ENCODE measurements at places on chromosomes 11 and 22.

GRCh38 chr22:47596176-47596690 lies 833.8 kb downstream of the TBC1D22A start:
- no peak for DNase-seq

DNA sequence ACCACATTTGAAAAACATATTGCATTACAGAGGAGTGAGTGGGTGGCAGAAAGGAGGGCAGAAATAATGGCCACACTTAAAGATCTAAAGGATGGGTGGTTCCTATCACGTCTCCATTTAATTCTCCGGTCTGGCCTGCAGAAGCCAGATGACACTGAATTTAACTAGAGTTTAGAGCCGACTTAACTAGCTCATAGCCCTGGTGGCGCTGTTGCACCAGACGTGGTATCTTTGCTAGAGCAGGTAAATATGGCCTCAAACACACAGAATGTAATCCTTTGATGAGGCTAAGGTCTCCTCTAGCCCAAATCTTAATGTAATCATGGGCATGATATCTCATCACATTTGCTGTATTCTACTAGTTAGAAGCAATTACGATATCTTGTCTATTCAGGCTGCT lies 51.5 kb upstream of the GAL start:
- DNase-seq: no peak

- no peak for DNase-seq
Observed at GRCh38 chr11:19628018-19628417, 84.6 kb upstream of the NAV2 start.

DNA sequence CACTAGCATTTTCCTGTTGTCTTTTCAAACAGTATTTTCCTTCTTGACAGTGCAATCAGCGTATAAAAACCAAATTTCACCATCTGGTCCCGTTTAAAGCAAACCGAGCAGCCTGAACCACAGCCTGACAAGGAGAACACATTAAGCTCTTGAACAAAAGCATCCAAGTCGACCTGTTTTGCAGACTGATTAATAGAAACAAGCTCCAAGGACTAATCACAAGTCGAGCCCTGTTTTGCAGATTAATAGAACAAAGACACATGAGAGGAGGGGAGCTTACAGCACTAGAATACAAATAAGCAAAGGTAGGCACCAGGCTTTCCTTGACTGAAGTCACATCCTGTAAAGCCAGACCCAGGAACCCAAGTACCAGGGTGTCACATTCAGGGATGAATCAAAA lies 104.8 kb downstream of the MPPED2 start:
- no peak for DNase-seq

DNA sequence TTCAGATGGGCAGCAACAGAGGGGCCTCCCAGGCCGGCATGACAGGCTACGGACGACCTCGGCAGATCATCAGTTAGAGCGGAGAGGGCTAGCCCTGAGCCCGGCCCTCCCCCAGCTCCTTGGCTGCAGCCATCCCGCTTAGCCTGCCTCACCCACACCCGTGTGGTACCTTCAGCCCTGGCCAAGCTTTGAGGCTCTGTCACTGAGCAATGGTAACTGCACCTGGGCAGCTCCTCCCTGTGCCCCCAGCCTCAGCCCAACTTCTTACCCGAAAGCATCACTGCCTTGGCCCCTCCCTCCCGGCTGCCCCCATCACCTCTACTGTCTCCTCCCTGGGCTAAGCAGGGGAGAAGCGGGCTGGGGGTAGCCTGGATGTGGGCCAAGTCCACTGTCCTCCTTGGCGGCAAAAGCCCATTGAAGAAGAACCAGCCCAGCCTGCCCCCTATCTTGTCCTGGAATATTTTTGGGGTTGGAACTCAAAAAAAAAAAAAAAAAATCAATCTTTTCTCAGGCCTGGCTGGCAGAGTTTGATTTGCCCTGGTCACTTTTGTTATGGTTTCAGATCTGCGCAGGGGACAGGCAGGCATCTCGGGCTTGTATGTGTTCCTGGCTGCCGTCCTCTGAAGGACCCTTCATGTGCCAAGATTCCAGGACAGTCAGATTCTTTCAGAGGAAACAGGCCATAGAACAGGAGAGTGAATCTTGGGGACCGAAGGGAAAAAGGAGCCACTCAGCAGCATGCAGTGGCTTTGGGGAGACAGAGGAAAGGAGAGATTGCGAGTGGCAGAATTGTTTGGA lies 5.3 kb downstream of the TAGLN start:
- DNase-seq: no peak

GRCh38 chr11:43521471-43521870 lies 159.1 kb upstream of the HSD17B12 start:
- DNase-seq: no peak

- no peak for DNase-seq
Observed at GRCh38 chr11:120500414-120501071, 11.0 kb upstream of the GRIK4 start.

- no peak for DNase-seq
Observed at GRCh38 chr11:125056931-125057692, 6.0 kb upstream of the SLC37A2 start.

DNA sequence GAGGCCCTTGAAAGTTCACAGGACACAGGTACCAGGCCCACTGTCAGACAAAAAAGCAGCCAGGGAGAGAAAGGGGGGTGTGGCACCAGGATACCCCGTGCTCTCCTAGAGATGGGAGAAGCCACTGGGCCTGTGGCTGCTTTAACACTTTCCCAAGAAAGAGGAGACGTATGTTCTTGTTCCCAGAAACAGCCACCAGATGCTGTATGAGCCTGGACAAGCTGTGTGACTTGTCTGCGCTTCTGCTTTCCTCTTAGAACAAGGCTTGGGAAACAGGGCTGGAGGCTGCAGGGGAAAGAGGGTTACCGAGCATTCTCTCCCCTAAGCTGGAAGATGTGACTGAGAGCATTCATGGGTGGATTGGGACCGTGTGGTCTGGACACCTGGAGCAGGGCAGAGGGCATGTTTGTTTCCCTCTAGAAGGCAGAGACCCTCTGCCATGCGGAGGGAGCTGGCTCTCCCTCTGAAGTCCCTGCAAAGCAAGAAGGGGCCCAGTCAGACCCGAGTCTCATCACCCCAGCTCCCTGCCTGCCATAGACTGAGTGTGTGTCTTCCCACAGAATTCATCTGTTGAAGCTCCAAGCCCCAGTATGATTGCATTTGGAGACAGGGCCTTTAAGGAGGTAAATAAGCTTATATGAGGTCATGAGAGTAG lies 74.1 kb downstream of the TRIM29 start:
- DNase-seq: no peak

DNA sequence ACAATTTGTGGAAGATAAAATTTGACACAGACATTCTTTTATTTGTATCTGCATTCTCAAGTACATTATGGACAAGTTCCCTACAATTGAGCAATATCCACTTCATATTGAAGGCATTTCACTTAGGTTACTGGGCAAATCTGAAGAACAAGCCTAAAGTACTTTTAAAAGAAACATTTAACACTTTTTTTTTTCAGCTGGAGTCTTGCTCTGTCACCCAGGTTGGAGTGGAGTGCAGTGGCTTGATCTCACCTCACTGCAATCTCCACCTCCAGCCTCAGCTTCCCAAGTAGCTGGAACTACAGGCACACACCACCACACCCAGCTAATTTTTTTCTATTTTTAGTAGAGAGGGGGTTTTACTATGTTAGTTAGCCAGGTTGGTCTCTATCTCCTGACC lies 70.2 kb downstream of the OR4C45 start:
- DNase-seq: no peak

DNA sequence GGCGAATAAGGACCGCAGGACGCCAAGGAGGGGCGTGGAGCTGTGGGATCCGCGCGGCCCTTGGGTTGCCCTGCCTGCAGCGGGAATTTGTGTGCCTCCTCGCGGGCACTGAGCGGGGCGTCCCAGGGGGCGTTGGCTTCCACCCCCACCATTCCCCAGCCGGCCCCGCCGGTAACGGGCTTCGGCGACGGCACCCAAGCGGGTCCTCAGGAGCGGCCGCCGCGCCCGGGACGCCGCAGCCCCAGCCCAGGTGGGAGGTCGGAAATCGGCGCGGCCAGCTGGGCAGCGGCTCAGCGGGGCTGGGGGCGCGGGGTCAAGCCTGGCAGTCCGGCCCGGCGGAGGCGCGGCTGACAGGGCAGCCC lies 320 bp downstream of the CLTCL1 start:
- peak; percentile 4 for DNase-seq

DNA sequence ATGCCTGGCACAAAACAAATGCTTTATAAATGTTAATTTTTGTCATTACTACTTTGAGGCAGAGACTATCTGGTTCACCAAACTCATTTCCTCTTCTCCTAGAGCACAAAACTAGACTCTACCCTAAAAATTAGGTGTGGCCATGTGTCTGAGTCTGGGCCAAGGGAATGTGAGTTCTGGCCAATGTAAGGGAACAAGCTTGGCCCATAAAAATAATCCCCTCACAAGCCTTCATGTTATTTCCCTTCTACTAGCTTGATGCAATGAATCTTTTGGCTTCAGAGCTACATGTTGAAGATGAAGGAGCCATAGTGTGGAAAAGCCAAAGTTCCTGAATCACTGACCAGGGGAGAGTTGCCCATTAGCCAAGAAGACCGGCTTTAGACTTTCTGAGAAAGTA lies 406.5 kb upstream of the CCDC90B start:
- no peak for DNase-seq

- DNase-seq: no peak
Observed at GRCh38 chr11:131463162-131463561, 92.7 kb downstream of the NTM start.

- DNase-seq: no peak
Observed at GRCh38 chr22:22933100-22933806, 45.6 kb downstream of the IGLL5 start.

DNA sequence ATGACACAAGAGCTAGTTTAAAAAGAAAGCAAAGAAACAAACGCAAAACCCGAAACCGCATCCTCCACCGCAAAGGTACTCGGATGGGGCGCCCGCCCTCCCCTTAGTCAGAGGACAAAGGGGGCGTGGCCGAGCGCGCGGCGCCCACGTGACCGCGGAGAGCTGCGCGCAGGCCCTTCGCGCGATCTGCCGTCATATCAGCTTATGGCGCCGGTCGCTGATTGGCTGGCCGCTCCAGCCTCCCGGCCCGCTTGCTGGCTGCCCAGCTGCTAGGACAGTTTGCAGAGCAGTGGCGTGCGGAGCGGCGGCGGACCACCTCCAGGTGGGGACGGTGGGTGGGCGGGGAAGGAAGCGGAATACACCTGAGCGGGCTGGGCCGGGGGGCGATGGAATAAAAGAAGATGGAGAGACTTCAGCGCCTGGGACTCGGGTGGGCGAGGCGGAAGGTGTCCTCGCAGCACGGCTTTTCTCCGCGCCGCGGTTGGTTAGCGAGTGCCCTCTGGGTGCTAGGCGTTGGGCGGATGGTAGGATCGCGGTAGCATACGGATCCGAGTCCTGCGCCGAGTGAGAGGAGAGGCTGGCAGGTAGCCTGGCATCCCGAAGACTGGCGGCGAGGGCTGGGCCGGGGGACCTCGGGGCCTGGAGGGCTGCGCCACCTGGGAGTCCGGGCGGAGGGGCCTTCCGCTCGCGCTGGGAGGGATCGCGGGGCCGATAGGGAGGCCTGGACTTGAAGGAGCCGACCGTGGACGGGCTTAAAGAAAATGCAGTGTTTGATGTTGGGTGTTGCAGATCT lies at the start of gene SC5D:
SC5D (plus strand) TSS at position 277 of the 793 bp plus-strand sequence. CDS start 10,605 bp downstream, outside the sequence.
- DNase-seq: peak; percentile 90

DNA sequence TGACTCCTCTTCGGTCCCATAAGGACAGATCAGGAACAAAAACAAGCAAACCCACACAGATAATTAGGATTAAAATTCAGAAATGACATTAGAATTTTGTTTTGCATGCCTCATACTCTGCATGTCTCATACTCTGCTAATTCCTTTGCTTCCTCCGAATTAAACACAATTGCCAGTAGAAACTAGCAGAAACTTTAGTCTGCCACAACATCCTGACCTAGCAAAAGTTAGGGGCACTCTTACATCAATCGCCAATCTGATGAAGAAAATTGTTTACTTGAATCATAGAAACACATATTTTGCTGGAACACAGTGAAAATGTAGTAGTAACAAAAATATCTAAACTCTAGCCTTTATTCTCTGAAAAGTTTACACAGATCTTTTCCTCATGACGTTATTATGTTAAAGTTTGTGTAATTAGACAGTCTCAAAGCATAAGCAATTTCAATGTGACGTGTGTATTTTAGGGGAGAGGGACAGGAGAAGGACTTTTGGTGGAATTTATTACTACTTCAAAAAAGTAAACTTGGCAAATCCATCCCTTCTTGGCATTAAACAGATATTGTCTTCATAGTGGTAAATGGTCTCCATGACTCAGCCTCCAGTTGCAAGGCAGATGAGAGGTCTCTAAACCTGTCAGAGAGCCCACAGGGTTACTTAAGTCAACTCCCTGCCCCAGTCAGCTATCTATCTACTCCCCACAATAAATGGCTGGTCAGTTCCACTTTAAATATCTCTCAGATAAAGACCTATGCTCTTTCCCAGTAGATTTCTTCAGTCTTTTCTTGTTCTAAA lies 249.8 kb upstream of the UBASH3B start:
- DNase-seq: no peak

GRCh38 chr11:74320538-74320937 lies 9.1 kb upstream of the P4HA3 start:
- DNase-seq: no peak

DNA sequence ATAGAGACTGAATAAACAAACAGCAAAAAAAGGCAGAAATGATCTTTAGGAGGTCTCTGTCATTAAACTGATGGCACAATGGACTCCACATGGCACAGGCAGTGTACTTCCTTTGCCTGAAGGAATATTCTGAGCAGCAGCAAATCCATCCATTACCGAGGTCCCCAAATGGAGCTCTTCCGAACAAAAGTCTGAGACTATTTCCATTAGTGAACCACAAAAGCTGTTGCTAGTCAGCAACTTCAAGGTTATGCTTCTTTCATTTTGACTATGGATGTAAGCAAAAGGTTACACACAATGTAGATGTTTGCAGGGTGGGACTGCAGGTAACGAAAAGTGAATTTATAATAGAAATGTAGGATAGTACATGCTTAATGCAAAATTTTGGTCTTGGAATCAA lies 14.5 kb downstream of the NARS2 start:
- no peak for DNase-seq

DNA sequence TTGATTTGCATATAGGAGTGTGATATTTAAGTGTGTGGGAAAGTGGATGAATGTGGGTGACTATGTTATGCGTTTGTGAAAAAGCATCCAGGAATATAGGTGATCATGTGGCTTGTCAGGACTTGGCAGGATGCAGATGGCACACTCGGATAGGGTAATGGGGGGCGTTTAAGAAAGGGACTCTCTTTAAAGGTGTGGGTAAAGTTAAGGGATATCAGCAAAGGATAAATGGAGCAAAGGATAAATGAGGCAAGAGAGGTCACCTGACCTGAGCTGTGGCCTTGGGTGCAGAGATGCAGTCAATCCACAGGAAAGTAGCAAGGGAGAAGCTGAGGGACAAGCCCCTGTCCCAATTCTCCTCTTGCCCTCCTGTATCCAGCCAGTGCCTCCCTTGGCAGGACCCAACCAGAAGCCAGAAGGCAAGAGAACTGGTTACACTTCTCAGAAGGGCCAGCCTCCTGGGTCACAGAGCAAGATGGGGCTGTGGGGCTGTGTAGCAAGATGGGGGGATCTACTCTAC lies 47.5 kb upstream of the GRAMD1B start:
- no peak for DNase-seq

- DNase-seq: no peak
Observed at GRCh38 chr11:36711104-36711825, 113.2 kb upstream of the RAG2 start.
